ENCODE measurements at places on chromosomes 7 and 10. TPM values are rescaled to one million over a fixed set of nuclear protein-coding genes. Genes with fewer than 3 reads are reported as not detected.

DNA sequence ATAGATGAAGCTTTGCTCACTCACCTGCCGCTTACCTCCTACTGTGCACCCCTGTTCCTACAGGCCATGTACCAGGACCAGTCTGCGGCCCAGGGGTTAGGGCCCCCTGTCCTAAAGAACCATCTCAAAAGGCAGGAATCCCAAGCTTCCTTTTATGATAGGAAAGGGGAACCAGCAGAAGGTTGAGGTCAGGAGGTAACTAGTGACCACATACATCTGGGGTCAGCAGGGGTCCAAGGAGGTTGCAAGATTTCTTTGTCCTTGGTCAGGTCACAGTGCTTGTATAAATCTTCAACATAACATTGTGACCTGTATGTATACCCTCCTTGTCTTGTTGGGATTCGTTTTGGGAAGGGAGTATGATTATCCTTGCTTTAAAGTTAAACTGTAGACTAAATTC is 73.8 kb downstream of the OAT start:
- no peak overlapping the region for H3K4me3 ChIP-seq
- no peak overlapping the region for H3K27ac ChIP-seq
- H3K27me3 ChIP-seq = peaks cover 1% of the 10 kb centered on the region
- DNase-seq = no peak
- no peaks in the 10 kb centered on the region for H3K36me3 ChIP-seq

GRCh38 chr10:108783897-108784296 is 1139.4 kb downstream of the XPNPEP1 start:
- H3K4me3 ChIP-seq = no peak overlapping the region
- H3K36me3 ChIP-seq = no peaks in the 10 kb centered on the region
- H3K4me1 ChIP-seq = no peaks in the 10 kb centered on the region
- H3K27me3 ChIP-seq = no peaks in the 10 kb centered on the region

GRCh38 chr7:68020102-68020501 is 1023.5 kb downstream of the TYW1 start:
- no peaks in the 10 kb centered on the region for H3K4me1 ChIP-seq
- H3K27me3 ChIP-seq = no peaks in the 10 kb centered on the region
- H3K27ac ChIP-seq = no peak overlapping the region
- DNase-seq = no peak
- H3K4me3 ChIP-seq = no peak overlapping the region
- H3K36me3 ChIP-seq = no peaks in the 10 kb centered on the region

DNA sequence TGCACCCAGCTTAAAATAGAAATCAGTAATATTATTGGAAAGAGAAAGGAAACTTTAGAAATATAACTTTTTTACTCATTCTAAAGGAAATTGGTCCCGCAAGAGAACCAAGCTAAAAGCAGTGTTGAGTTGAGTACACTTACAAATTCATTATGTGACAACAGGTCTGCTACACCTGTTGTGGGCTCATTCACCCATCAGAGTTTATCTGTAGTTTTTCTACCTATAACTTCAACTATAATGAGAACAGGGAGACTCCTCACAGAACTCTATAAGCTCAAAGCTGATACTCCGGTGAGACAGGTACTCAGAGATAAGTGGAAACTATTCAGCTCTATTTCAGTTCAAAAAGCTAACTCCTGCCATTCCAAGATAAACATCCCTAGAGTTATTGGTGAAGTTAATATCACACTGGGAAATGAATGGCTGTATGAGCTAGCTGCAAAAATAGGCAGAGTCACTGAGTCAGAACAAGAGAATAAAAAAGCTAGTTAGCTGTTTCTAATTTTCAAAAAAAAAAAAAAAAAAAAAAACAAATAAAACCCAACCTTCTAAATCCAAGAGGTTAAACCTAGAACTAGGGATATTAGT is 121.3 kb downstream of the PPP1R3A start:
- no peaks in the 10 kb centered on the region for H3K4me1 ChIP-seq
- no peak overlapping the region for H3K27ac ChIP-seq
- DNase-seq = no peak
- H3K27me3 ChIP-seq = no peaks in the 10 kb centered on the region

ANKRD1 gene
- polyA plus RNA-seq = 7.4 TPM

- H3K36me3 ChIP-seq = no peaks in the 10 kb centered on the region
- H3K27me3 ChIP-seq = peaks cover 3% of the 10 kb centered on the region
- H3K27ac ChIP-seq = no peak overlapping the region
- DNase-seq = no peak
- no peak overlapping the region for H3K4me3 ChIP-seq
- H3K4me1 ChIP-seq = no peaks in the 10 kb centered on the region
These were observed 14.5 kb downstream of the PRKCQ start for GRCh38 chr10:6565588-6565987.

- DNase-seq = no peak
- peaks cover 1% of the 10 kb centered on the region for H3K4me1 ChIP-seq
- no peak overlapping the region for H3K4me3 ChIP-seq
- H3K27me3 ChIP-seq = peaks cover 5% of the 10 kb centered on the region
- no peaks in the 10 kb centered on the region for H3K36me3 ChIP-seq
- no peak overlapping the region for H3K27ac ChIP-seq
These were observed 25.6 kb downstream of the FAM171A1 start for GRCh38 chr10:15345450-15345849.

VWC2 gene
- not detected for polyA plus RNA-seq

GRCh38 chr7:140225562-140226249 is 48.9 kb upstream of the KDM7A start:
- no peak for DNase-seq
- no peaks in the 10 kb centered on the region for H3K36me3 ChIP-seq
- H3K27me3 ChIP-seq = peaks cover 47% of the 10 kb centered on the region
- no peak overlapping the region for H3K27ac ChIP-seq
- H3K4me3 ChIP-seq = no peak overlapping the region
- H3K4me1 ChIP-seq = peaks cover 4% of the 10 kb centered on the region

LRIT1 gene
- not detected for polyA plus RNA-seq

CRPPA gene
- 0.47 TPM for polyA plus RNA-seq

DNA sequence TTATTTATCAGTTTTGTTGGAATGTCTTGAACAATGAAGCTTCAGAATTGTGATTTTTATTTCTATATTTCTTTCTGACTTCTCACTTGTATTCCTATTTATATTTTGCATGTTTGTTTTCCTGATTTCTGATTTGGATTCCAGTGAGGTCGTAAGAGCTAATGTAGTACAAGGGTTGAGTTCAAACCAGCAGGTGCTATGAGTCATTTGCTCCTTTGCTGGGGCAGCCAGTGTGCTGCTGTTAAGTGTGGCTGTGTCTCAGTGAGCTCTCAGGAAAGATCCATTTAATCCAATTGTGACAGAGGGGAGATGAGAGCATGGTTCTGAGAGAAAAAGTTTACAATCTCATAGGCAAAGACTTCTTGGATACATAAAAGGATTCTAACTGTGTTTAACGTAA is 48.6 kb downstream of the MCU start:
- no peak overlapping the region for H3K4me3 ChIP-seq
- DNase-seq = peak; percentile 65
- no peak overlapping the region for H3K27ac ChIP-seq
- H3K27me3 ChIP-seq = no peaks in the 10 kb centered on the region
- H3K4me1 ChIP-seq = peaks cover 18% of the 10 kb centered on the region

- no peak for DNase-seq
- no peaks in the 10 kb centered on the region for H3K4me1 ChIP-seq
- H3K27ac ChIP-seq = no peak overlapping the region
- H3K4me3 ChIP-seq = no peak overlapping the region
These were observed 36.3 kb downstream of the CHN2 start for GRCh38 chr7:29230871-29231345.

CPXM2 gene
- polyA plus RNA-seq = not detected

DTX2 gene
- polyA plus RNA-seq = 7.1 TPM

CCDC172 gene
- not detected for polyA plus RNA-seq

- H3K4me3 ChIP-seq = no peak overlapping the region
- H3K36me3 ChIP-seq = no peaks in the 10 kb centered on the region
- peak; percentile 67 for DNase-seq
- no peaks in the 10 kb centered on the region for H3K27me3 ChIP-seq
- peak overlapping the region; percentile 43 for H3K27ac ChIP-seq
- H3K4me1 ChIP-seq = peaks cover 8% of the 10 kb centered on the region
These were observed 48.7 kb upstream of the LOXL4 start for GRCh38 chr10:98316661-98317060.

HOGA1 gene
- 0.42 TPM for polyA plus RNA-seq

GRCh38 chr7:79292834-79293233 is 160.6 kb downstream of the MAGI2 start:
- H3K4me1 ChIP-seq = peaks cover 10% of the 10 kb centered on the region
- H3K4me3 ChIP-seq = no peak overlapping the region
- H3K27me3 ChIP-seq = no peaks in the 10 kb centered on the region
- no peak overlapping the region for H3K27ac ChIP-seq

BMPR1A gene
- polyA plus RNA-seq = 15.9 TPM

DNA sequence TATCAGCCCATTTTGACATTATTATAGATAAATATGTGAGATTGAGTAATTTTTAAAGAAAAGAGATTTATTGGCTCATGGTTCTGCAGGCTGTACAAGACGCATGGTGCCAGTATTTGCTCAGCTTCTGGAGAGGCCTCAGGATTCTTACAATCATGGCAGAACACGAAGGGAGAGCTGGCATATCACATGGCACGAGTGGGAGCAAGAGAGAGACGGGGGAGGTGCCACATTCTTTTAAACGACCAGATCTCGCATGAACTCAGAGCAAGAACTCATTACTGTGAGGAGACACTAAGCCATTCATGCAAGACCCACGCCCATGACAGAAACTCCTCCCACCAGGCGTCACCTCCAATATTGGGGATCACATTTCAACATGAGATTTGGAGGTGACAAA is 40.1 kb upstream of the ZNF488 start:
- no peak overlapping the region for H3K27ac ChIP-seq
- no peak for DNase-seq
- no peaks in the 10 kb centered on the region for H3K36me3 ChIP-seq
- H3K4me3 ChIP-seq = no peak overlapping the region
- H3K4me1 ChIP-seq = peaks cover 8% of the 10 kb centered on the region
- peaks cover 20% of the 10 kb centered on the region for H3K27me3 ChIP-seq

C10orf53 gene
- not detected for polyA plus RNA-seq

OR13A1 gene
- polyA plus RNA-seq = not detected

DNA sequence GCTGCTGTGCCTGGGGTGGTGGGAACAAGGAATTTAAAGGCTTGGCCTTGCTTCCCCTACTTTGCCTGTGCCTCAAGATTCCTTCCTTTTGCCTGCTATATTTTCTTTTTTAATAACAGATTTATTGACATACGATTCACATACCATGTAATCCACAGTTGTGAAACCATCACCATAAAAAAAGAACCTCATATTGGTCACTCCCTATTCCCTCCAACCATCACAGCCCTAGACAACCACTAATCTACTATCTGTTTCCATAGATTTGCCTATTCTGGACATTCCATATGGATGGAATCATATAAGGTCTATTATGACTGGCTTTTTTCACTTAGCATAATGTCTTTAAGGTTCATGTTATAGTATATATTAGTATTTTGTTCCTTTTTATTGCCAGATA is 59.3 kb upstream of the TRIM8 start:
- no peaks in the 10 kb centered on the region for H3K27me3 ChIP-seq
- no peak overlapping the region for H3K4me3 ChIP-seq
- DNase-seq = peak; percentile 30
- H3K27ac ChIP-seq = no peak overlapping the region

AGMO gene
- polyA plus RNA-seq = not detected

DNA sequence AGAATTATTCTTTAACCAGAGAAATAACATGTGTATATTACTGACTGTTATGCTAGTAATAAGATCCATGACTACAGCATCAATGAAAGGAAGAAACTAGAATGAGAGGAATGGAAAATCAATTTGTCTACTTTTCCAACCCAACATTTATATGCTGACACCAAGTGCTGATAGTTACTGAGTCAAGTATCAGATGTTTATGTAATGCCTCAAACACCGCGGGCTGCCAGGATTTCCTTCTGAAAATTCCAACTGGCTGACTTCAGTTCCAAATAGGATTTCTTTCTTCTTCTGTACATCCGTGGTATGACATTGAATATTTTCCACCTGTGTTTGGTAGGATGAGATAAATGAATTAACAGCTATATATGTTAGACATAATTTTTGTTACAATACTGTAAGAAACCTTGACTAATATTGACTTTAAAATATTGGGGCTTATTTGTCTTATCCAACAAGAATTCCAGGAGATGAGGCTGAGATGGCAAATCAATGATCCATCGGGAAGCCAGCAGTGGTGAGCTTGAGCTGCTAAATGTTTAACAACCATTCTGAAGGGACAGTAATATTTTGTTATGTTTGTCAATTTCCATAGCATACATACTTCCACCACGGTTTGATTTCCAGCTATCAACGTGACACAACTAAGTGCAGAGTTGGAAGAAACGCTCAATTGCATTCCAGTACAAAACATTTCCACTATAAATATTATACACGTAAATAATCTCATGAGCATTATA is 435.2 kb upstream of the AUTS2 start:
- no peaks in the 10 kb centered on the region for H3K4me1 ChIP-seq
- no peak overlapping the region for H3K27ac ChIP-seq
- H3K36me3 ChIP-seq = no peaks in the 10 kb centered on the region
- H3K27me3 ChIP-seq = no peaks in the 10 kb centered on the region

PRLHR gene
- not detected for polyA plus RNA-seq

EN2 gene
- not detected for polyA plus RNA-seq

DNA sequence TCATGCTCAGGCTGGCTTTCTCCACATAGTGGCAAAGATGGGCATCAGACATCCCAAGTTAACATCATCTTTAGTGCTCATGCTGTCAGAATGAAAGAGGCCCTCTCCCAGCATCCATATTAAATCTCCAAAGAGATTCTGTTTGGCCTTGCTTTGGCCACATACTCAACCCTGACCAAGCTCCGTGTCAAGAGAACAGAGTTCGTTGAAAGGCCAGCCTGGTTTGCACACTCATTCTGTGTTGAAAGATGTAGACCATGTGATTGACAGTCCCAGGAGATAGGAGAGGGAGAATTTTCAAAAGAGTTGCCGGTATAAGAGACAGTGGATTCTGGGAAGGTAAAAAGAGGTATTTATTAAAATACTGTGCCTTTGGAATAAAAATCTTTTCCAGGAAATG is 19.7 kb downstream of the MET start:
- H3K4me3 ChIP-seq = no peak overlapping the region
- no peaks in the 10 kb centered on the region for H3K27me3 ChIP-seq
- peaks cover 15% of the 10 kb centered on the region for H3K4me1 ChIP-seq
- DNase-seq = no peak

GRCh38 chr7:43625453-43625852 is 42.5 kb downstream of the STK17A start:
- peaks cover 32% of the 10 kb centered on the region for H3K36me3 ChIP-seq
- H3K4me1 ChIP-seq = peaks cover 7% of the 10 kb centered on the region
- H3K4me3 ChIP-seq = no peak overlapping the region
- H3K27ac ChIP-seq = no peak overlapping the region
- no peaks in the 10 kb centered on the region for H3K27me3 ChIP-seq
- no peak for DNase-seq

DNA sequence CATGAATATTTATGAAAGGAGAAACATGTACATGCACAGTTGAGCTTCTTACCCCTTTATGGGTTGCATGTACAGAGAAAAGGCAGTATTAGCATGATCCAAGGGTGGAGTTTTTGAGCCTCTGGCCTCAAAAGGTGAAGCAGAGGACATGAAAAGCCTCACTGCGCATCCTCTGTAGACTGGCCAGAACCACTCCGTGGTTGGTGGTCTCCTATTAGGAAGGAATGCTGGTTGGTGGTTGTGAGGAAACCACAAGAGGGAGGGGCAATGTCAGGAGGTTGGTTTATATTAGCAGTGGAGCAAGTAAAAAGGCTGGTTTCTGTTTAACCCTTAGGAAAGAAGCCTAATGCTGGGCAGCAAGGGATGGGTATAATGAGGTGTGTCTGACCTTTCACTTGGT is 37.5 kb downstream of the AHCYL2 start:
- peaks cover 3% of the 10 kb centered on the region for H3K4me1 ChIP-seq
- H3K4me3 ChIP-seq = no peak overlapping the region
- H3K27me3 ChIP-seq = no peaks in the 10 kb centered on the region
- no peak for DNase-seq
- no peak overlapping the region for H3K27ac ChIP-seq
- H3K36me3 ChIP-seq = no peaks in the 10 kb centered on the region

GHRHR gene
- polyA plus RNA-seq = not detected
